Activated CD8-positive, alpha-beta memory T cell treated with anti-CD3 and anti-CD28 coated beads for 1 hour (primary cell): ENCODE measurements at places on chromosomes 12 and 14.

DNA sequence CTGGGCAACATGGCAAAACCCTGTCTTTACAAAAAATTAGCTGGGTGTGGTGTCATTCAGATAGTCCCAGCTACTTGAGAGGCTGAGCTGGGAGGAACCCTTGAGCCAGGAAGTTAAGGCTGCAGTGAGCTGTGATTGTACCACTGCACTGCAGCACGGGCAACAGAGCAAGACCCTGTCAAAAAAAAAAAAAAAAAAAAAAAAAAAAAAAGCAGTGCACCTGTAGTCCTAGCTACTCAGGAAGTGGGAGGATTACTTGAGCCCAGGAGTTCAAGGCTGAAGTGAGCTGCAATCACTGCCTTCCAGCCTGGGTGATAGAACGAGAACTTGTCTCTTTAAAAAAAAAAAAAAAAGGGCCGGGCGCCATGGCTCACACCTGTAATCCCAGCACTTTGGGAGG is 5.6 kb downstream of the REM2 start:
- DNase-seq = no peak

DNA sequence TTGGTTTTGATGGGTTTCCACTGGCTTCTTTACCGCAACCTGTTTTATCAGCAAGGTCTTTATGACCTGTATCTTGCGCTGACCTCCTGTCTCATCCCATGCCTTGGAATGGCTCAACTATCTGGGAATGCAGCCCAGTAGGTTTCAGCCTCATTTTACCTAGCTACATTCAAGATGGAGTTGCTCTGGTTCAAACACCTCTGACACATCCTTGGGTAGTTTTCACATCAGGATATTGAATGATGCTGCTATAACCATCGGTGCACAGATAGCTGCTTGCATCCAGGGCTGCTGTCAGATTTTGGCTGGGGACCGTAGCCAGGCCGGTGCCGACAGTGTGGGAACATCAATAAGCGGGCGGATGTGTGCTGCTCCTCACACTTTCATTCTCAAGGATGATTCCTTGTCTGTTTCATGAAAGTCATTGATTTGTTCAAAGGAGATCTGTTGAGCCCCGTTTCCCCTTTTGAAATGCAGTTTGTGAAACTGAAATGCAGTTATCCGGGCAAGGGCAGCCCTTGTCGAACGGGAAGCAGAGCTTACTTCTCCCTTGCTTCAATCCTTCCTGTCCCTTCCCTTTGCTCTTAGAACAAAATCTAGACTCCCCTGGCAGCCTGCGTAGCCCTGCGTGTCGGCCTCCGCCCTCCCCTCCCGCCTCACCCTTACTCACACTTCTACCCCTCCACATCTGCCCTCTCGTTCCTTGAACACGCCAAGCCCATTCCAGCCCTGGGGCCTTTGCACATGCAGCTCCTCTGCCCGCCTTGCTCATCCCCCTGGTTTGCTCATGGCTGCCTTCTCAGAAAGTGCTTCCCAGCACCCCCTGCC is 49.2 kb upstream of the NCOR2 start:
- no peak for DNase-seq

- no peak for DNase-seq
Observed at GRCh38 chr14:34354556-34354955, 107.5 kb downstream of the SPTSSA start.

DNA sequence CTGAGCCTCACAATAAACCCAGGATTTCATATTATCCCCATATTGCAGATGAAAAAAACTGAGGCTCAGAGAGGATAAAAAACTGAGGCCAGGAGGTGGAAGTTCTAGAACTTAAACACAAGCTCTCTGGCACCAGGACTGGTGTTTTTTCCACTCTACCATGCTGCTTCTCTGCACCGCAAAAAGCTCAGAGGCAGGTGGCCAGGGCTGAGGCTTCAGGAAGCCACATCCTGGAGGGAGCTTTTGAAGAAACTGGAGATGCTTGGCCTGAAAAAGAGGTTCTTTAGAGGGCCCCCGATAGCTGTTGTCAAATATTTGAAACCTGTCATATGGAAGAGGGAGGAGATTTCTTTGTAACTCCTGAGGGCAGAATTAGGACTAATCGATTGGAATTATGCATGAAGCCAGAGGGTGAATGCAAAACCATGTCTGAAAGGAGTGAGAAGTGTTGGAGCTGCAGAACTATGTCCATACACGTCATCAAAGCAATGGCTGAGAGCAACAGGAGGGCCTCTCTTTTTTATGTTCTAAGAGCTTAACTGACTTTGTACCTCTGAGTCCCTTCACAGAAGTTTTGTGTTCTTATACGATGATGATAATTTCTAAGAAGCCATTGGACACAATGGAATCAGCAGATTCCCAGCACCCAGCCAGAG is 448.6 kb downstream of the FUT8 start:
- DNase-seq = no peak

DNA sequence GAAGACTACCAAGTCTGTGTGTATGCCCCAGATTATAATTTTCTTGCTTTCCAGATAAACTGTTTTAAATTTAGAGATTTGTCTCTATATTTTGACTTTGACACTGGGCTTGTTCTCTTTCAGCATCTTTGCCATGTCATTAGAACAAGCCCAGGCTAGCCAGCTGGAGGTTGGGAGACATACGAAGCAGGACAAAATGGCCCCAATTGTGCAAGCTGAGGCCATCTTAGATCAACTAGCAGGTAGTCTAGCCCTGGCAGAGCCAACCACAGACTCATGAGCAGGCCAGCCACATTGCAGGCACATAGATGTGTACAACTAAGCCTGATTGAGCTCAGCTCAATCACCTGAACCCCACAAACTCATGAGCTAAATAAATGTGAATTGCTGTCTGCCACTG is 321.4 kb downstream of the ATP23 start:
- no peak for DNase-seq

DNA sequence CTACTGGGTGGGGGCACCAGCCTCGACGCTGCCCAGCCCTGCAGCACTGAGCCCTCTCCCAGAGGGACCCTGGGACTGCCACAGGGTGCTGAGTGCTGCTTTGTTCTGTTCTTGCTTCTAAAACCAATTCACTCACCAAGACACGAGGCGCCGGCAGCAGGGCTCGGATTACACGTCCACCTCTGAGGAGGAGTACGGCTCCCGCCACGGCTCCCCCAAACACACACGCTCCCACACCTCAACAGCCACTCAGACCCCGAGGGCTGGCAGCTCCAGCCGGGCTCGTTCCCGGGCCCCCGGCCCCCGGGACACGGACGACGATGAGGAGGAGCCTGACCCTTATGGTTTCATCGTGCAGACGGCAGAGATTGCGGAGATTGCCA is 24.3 kb downstream of the CEP170B start:
- no peak for DNase-seq

DNA sequence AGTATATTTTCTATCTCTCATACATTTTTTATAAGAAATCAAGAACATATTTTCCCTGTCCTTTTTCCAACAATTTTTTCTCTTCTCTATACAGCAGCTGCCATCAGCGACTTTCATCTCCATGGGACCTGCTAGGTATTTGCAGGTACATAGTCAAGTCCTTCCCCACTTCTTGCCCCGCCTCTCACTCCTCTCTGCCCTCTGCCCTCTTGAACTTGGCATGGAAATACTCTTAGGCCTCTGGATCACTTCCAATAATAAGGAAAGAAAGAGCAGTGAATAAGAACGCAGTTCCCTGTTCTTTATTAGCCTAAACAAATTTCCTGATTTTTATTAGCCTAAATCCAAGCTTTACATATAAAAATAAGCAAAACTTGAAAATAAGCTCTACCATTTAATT is 353.1 kb downstream of the SEC23A start:
- DNase-seq = no peak

GRCh38 chr12:2642896-2643425 is 151.8 kb upstream of the FKBP4 start:
- no peak for DNase-seq

- DNase-seq = no peak
Observed at GRCh38 chr14:61477712-61478462, 156.5 kb downstream of the PRKCH start.

DNA sequence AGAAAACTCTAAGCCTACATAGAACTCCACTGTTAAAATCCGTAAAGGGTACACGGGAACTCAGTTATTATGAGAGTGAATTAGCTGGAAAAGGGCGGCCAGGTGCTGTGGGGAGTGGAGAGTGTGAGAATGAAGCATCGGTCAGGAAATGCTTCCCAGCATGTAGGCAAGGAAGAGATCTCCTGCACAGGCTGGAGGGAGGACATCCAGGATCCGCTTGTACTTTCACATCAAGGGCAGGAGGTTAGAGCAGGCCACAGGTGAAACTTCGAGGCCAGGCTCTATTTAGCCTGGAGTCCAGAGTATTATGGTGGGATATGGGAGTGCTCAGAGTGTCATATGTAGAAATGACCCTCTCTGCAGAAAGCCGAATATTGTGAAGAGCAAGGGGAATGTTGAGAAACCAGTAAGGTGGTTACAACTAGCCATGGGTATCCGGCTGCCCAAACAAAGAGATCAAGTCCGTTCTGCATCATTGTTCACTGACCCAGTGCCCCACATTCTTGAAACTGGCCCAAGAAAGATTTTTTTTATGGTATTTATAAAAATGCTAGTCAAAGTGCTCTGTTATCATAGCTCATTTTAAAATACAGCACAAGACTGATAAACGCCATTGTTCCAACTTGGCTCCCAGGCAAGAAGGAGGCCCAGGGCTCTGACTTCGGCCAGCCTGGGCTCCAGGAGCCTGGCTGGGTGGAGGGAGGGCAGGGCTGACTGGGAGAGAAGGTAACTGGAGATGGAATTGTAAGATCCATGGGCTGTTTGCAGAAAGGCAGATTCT is 79.4 kb upstream of the HIF1A start:
- DNase-seq = no peak

- no peak for DNase-seq
Observed at GRCh38 chr14:32596390-32596789, 267.3 kb downstream of the AKAP6 start.

GRCh38 chr12:58896278-58896677 is 24.0 kb downstream of the LRIG3 start:
- DNase-seq = no peak

DNA sequence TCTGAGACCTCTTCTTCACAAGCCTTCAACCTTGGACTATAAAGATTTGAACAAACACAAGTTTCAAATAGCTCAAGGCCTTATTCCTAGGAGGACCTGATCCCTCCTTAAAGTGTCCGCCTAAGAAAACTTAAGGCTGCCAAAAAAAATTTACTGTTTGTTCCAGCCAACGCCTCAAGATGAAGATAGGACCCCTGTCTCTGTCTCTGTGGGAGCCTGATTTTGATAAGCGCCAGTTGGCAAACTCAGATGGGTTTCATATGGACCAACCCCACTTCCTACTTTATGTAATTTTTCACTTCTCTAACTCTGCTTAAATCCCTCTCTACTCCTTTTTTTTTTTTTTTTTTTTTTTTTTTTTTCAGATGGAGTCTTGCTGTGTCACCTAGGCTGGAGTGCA is 11.0 kb downstream of the FKBP3 start:
- no peak for DNase-seq

- DNase-seq = no peak
Observed at GRCh38 chr12:67892259-67893021, 96.8 kb upstream of the IFNG-AS1 start.

GRCh38 chr12:51183816-51184215 is 10.9 kb upstream of the TFCP2 start:
- DNase-seq = no peak

- DNase-seq = no peak
Observed at GRCh38 chr12:130956456-130957303, 3.0 kb downstream of the ADGRD1 start.

DNA sequence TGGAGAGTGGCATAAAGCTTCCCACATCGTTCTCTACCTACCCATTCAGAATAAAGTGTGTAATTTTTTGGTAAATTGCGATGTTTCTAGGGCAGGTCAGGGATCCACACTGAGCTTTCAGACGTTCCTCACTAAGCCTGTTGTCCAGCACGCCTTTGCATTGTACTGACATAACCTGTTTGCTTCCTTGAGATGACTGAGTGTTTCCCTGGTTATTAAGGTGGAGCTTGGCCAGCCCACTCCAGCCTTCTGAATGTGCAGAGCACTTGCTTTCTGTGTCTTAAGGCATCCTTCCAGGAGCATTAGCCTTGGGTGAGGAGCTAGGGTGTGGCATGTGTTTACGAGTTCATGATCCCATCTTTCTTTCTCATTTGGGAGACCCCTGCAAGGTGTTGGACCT is 96.4 kb downstream of the TMEM260 start:
- no peak for DNase-seq

GRCh38 chr12:51846271-51846691 is 2.2 kb downstream of the FIGNL2 start:
- DNase-seq = no peak
